ENCODE measurements at places on chromosomes 11 and 22.

- no peak for ATAC-seq
These were observed 93.6 kb downstream of the NELL1 start for GRCh38 chr11:20762980-20763379.

DNA sequence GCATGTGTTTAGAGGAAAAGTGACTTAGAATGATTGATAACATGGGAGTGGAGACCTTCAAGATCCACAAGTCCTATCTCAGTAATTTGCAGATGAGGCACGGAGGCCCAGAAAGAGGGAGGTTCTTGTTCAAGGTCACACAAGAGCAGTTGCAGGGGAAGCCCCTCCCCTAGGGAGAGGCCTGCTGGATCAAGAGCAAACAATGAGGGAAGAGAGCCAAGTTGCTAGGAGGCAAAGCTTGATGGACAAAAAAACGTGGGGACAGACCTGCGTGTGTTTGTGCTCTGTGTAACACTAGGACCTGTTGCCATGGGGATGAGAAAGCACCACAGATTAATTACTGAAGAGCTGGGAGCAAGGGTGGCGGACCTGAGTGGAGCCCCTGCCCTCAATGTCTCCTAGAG is 6.4 kb upstream of the MFRP start:
- ATAC-seq: peak; percentile 33

- peak; percentile 74 for ATAC-seq
These were observed 32.4 kb downstream of the NF2 start for GRCh38 chr22:29635734-29636357.

GRCh38 chr11:118092907-118093571 is 6.3 kb upstream of the SMIM35 start:
- ATAC-seq: no peak

GRCh38 chr22:47665151-47665550 is 902.7 kb downstream of the TBC1D22A start:
- no peak for ATAC-seq

- no peak for ATAC-seq
These were observed 2.9 kb downstream of the PGR start for GRCh38 chr11:101126551-101127196.

DNA sequence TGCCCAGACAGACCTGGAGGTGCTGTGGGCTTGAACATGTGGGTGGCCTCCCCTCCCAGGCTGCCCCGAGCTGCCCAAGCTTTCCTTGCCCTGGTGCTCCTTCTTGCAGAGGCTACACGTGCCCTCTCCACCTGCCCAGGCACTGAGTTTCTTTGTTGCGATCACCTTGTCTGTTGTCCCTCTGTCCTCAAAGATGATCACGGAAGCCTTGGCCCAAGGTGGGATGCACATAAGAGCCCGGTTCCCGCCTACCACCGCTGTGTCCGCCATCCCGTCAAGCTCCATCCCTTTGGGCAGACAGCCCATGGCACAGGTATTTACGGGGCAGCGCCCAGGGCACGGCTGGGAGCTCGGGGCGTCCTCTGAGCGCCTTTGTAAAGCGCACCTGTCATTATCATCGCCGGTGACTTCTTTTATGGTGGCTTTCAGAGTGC is 67.5 kb downstream of the MED15 start:
- ATAC-seq: no peak
